ENCODE measurements at places on chromosomes 13 and 19.

GRCh38 chr13:41311406-41312175 is 524 bp downstream of the NAA16 start:
- DNase-seq = peak; percentile 56

DNA sequence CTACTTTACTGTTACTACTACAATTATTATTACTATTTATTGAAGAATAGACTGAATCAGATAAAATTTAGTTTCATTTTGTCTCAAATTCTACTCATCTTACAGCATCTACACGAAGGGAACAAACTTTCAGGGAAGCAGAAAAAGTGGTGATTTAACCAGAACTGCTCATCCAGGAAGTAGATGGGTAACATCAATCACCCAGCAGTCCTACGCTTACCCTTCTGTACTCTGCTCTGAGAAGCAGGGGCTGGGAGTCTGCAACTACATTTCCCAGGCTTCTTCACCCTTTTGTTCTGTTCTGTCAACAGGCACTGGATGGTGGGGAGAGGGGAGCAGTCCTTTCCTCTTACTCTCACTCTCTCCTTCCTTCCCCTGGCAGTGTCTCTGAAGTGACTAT is 31.4 kb upstream of the GGACT start:
- no peak for DNase-seq

- DNase-seq = peak; percentile 22
Measured at GRCh38 chr19:2582984-2583956, 107.3 kb downstream of the GADD45B start.

GRCh38 chr19:29942404-29943261 is 594 bp downstream of the URI1 start:
- DNase-seq = peak; percentile 58

DNA sequence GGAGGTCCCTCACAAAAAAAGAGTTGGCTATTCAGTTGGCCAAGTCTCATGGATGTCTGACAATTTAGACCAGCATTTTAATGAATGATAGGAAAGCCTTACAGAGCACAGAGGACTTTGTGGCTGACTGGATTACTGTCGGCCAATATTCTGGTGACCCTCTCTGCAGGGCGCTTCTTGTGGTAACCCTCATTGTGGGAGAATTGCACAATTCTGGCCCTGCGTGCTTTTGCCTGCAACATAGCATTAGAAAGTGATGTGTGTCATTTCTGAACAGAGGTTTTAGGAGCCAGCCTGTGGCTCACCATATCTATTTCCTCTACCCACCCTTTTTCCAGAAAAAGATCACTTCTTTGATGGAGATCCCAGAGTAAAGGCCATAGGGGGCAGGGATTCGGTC is 71.4 kb downstream of the EFNB2 start:
- DNase-seq = no peak

GRCh38 chr13:59424661-59425060 is 739.1 kb downstream of the DIAPH3 start:
- peak; percentile 28 for DNase-seq

- DNase-seq = no peak
Measured at GRCh38 chr13:76745261-76746200, 140.7 kb downstream of the KCTD12 start.

- no peak for DNase-seq
Measured at GRCh38 chr13:39123578-39123977, 85.3 kb downstream of the NHLRC3 start.

GRCh38 chr13:66489586-66489985 is 740.5 kb downstream of the PCDH9 start:
- peak; percentile 10 for DNase-seq

DNA sequence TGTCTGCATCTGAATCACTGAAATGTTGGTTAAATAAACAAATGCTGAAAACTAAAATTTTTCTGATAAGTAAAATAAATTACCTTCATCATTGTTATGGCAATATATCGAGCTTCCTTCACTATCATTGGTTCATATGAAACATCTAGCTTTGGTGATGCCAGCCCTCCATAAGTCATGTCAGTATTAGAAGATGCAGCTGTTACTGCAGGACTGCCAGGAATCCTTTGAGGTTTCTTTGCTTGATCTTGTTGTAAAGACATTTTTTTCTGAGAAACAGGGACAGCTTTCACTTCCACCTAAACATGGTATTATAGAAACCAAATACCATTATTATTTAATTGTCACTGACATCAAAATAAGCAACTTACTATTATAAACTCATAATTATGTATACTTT is 123.7 kb upstream of the FBXL3 start:
- DNase-seq = no peak

GRCh38 chr19:44799627-44800346 is 9.1 kb upstream of the BCAM start:
- DNase-seq = no peak

- no peak for DNase-seq
Measured at GRCh38 chr13:95620030-95620824, 24.3 kb downstream of the DZIP1 start.

DNA sequence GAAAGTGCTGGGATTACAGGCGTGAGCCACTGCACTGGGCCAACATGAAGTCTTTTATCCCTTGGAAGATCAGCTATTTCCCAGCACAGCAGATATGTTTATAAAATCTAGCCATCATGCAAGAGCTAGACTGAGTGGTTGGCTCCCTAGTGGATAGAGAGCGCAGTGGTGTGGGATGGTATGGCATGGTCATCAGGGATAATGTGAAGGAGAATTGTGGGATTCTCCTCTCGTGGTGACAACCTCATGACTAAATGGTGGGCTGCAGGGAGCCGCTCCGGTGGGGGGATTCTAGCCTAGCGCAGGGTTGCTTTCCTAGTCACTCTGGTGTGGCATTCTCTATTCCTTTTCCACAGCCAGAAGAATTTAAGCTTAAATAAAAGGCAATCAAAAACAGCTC is 43.3 kb upstream of the GPI start:
- DNase-seq = no peak

- DNase-seq = peak; percentile 12
Measured at GRCh38 chr19:23420824-23421223, 25.6 kb upstream of the ZNF91 start.

GRCh38 chr13:93296584-93296983 is 70.0 kb downstream of the GPC6 start:
- peak; percentile 22 for DNase-seq

DNA sequence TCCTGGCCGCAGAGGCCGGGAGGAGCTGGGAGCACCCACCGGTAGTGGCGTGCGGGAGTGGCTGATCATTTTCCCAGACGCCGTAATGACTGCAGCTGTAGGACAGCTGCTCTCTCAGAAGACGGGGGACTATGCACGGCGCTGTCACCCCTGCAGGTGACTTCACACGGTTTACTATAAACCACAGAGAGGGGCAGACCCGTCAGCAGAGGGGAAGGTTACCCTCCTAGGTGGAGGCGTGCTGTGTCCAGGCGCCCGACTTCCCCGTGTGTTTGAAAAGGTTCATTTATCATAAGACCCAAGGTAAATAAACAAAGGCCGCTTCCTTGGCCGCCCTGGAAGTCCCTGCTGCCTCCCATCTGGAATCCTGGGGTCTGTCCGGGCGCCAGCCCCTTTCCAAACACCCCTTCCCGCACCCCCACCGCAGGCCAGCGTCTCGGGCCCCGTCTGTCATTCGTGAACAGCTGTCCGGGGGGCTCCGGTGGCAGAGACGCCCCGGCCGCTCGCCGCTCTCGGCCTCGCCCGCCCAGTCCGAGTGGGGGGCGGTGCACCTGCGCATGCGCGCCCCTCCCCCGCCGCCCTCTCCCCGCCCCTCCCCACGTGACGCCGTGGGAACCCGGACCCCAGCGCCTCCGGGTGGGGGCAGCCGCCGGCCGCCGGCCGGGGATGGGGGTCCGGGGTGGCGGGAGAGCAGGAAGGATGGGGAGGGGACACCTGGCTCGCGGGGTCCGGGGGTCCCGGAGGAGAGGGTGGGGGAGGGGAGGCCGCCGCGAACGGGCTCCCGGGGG is 915 bp downstream of the SHC2 start:
- DNase-seq = peak; percentile 37

- no peak for DNase-seq
Measured at GRCh38 chr13:67117010-67117550, 113.1 kb downstream of the PCDH9 start.

DNA sequence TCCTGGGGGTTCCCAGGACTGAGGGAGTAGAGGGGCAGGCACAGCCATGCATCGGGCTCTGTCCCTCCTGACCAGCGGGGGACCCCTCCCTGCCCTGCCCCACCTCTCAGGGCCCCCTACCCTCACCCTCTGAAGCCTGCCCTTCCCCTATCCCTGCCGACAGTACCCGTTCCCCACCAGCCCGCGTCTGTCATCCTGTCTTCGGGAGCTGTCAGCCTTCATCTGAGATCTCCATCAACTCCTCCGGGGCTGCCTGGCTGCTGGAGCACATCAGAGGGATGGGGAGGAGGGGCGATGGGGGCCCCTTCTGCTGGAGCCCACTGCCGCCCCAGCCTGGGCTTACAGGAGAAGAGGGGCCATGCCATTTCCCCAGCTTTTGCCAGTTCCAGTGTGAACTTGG is 6.2 kb upstream of the SHD start:
- DNase-seq = no peak

DNA sequence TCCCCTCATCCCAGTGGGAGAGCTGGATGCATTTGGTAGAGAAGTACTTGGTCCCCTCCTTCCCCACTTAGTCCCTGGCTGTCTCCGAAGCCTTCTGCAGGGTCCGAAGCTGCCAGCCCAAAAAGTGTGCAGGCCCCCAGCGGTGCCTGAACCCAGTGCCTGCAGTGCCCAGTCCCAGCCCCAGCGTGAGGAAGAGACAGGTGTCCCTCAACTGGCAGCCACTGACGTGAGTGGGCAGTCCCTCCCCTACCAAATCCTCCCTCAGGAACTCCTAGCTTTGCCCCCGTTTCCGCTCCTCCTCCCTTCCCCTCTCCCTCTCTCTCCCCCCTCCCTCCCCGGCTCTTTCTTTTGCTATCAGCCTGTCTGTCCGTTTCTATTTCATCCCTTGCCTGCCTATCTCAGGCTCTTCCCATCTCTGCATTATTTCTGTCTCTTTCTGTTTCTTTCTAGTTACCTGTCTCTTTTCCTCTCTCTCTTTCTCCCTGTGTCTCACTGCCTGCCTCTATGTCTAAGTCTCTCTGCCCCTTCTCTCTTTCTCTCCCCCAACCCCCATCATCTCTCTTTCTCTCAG is 1.8 kb upstream of the LTBP4 start:
- peak; percentile 22 for DNase-seq

- DNase-seq = peak; percentile 67
Measured at GRCh38 chr19:35135389-35135909, 590 bp upstream of the LGI4 start.

- DNase-seq = no peak
Measured at GRCh38 chr13:34593658-34594057, 348.4 kb upstream of the NBEA start.

GRCh38 chr13:42816538-42816937 is 35.2 kb downstream of the FAM216B start:
- DNase-seq = peak; percentile 31

DNA sequence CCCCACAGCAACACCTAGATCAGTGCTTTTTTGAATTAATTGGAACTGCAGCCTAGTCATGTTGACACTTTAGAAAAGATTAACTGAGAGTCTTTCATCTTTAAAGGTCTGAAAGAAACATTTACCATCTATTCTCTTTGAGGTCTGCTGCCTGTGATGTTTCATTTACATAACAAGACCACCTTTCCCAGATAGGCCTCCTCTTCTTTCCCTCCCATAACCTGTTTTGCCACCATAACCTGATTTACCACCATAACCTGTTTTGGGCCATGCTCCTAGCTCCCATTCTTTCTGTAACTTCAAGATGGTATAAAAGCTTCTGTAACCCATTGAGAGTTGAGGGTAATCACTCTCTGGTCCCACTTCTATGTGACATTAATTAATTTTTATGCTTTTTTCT is 320.8 kb downstream of the PCDH20 start:
- DNase-seq = no peak

DNA sequence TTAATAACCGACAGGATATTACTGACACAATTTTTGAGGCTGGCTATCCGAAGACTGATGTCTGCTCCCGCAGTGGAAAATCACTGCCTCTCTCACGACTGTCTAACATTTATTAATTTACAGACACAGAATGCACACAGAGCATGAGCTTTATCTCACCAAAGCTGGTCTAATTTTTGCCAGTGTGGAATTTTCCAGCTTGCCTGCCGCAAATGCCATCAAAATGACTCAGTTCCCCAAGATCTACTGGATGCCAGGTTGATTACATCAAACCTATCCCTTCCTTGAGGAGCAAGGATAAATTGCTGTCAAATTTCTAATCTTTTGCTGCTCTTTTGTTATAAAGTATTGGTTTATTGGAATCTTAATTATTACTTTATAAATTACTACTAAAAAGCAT is 1775.1 kb upstream of the PCDH20 start:
- peak; percentile 81 for DNase-seq

DNA sequence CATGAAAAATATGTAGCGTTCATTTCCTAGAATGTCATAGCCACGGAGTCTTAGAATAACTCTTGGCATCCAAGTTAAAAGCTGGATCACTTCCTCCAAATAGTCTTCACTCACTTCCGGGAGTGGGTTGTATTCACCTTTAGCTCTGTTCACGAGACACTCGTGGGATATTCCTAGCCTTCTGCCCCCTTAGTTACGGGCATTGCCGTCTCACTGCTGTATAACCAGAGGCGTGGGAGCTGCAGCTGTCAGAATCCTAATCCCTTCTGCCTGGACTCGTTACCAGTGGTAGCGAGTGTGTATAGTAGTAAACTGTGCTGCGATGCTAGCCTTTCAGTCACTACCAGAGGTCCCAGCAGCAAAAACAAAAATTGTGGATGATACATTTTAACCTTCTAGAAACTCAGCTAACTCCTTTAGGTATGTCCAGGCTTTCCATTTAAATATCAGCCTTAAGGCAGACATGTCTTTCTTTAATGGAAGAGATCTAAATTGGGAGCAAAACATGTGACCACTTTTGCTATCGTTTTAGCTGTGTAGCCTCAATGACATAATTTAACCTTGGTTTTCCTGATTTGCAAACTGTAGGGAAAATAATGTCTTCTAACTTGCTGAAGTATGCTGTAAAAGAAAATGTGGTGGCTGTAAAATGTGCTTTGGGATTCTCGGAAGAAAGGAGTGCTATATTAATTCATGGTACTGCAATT is 34.1 kb downstream of the ERCC5 start:
- DNase-seq = no peak

DNA sequence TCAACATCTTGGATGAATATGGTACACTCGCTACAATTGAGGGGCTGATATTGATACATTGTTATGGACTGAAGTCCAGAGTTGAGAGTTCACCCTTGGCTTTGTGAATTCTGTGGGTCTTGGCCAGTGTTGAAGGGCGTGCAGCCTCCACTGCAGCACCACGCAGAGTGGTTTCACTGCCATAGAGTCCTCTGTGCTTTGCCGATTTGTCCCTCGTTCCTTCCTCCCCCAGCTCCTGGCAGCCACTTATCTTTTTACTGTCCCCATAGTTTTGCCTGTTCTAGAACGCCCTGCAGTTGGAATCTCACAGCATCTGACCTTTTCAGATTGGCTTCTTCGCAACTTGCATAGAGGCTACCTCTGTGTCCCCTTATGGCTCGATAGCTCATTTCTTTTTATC is 57.3 kb upstream of the IRS2 start:
- DNase-seq = no peak

- no peak for DNase-seq
Measured at GRCh38 chr19:35796645-35797542, 15.8 kb downstream of the PRODH2 start.
